Caco-2 (cell line): ENCODE measurements at places on chromosomes 2 and 18. TPM values are rescaled to one million over a fixed set of nuclear protein-coding genes. Genes with fewer than 3 reads are reported as not detected.

The GYPC gene
- total RNA-seq = not detected in 2 replicates

The SNTG2 gene
- total RNA-seq = not detected in 2 replicates

The PHLPP1 gene
- 20.1 and 20.5 TPM in 2 replicates for total RNA-seq

The SERPINB11 gene
- total RNA-seq = not detected in 2 replicates

The IL18R1 gene
- not detected in 2 replicates for total RNA-seq

The GALR1 gene
- total RNA-seq = not detected in 2 replicates

The C2orf92 gene
- 9.4 and 10.2 TPM in 2 replicates for total RNA-seq

DNA sequence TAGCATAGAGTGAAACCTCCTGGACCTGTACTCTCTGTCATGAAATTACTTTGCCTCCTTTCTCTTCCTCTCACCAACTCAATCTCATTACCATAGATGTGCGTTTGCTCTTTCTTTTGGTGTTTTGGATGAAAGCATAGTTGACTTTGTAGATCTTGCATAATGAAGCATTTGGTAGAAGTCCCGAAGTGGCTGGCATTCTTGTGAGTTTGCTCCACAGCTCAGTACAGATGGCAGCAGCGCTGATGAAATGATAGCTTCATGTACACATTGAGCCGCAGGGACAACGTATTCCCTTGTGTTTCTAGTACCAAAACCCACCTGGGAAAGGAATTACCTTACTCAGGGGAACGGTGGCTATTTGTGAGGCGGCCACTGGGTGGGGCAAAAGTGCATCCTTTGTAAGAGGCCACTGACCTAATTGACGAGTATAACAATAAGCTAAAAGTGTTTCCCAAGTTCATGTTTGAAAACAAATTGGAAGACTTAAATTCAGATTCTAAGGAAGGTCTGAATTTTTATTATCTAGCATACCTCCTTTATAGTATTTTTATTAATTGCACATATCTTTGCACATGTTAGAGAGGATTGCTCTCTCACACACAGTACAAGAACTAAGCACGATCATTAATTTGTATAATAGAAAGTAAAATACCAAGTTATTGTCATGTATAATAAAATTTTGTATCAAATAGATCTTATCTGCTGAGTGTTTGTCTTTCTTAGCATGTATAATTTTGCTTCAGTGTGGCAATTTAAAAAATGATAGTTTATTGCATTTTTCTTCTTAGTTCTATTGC is 25.4 kb upstream of the CDH7 start:
- no peaks in the 10 kb centered on the region for H3K36me3 ChIP-seq
- H3K4me3 ChIP-seq = no peak overlapping the region
- no peaks in the 10 kb centered on the region for H3K27me3 ChIP-seq
- no peaks in the 10 kb centered on the region for H3K4me1 ChIP-seq
- DNase-seq = peak; percentile 48
- no peak overlapping the region for H3K27ac ChIP-seq

DNA sequence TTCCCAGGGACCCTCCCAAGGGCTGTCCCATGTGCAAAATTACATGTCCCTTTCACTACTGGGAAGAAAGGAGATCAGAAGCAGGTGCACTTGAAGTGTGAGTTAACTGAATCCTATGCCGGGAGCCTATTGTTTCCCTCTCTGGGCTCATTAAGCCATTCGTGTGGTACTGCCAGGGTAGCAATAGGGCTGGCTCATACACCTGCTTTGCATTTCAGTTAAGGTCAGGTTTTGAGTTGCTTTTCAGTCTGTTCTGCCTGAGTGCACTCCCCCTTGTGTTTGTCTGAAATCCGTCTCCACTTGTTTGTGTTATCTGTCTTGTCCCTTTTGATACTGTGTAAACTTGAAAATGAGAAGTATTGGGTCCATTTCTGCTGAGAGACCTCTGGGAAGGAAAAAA is 1232.6 kb upstream of the NRXN1 start:
- H3K4me1 ChIP-seq = no peaks in the 10 kb centered on the region
- no peak overlapping the region for H3K4me3 ChIP-seq

DNA sequence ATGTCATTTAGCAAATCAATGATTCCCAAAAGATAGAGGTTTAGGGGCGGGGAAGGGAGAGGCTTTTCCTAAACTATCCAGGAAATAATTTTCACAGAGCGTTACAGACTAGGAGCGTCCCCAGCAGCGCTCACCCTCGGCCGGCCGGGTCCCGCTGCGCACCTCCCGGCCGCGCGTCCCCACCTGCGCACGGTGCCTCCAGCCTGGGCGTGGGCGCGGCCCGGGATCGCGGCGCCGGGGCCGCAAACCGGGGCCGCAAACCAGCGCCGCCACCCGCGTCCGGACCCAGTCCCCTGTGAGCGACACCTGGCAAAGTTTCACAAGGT is 684 bp upstream of the ZCCHC2 start:
- peak overlapping the region; percentile 67 for H3K4me3 ChIP-seq
- H3K27me3 ChIP-seq = no peaks in the 10 kb centered on the region
- no peak overlapping the region for H3K27ac ChIP-seq
- H3K4me1 ChIP-seq = peaks cover 7% of the 10 kb centered on the region
- H3K36me3 ChIP-seq = no peaks in the 10 kb centered on the region

DNA sequence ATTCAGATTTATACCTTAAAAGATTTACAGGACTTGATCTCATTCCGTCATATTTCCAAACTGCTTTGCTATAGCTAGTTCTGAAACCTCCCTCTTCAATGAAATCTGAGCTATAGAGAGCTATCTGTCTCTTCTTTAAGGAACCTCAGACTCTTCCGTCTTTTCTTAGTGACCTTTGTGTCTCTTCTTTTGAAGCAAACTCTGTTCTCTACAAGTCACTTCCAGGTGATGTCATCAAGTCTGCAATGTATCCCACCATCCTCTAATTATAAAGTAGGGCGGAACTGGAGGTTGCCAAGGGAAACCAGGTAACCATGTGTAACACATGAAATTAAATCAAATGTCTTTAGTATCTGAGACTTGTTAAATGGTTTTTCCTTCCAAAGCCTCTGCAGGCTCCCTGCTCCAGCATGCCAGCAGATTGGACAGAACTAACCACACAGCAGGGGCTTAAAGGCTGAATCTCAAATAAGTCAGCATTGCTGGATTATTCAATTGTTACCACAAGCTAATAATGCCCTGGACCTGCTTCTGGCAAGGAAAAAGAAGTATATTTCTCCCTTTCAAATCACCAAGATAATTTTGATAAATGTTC is 41.2 kb upstream of the PEX13 start:
- no peak overlapping the region for H3K27ac ChIP-seq
- DNase-seq = no peak
- H3K36me3 ChIP-seq = no peaks in the 10 kb centered on the region
- no peak overlapping the region for H3K4me3 ChIP-seq

GRCh38 chr2:241279828-241280227 is 35.6 kb downstream of the HDLBP start:
- DNase-seq = no peak
- H3K27ac ChIP-seq = peak overlapping the region; percentile 76
- H3K4me1 ChIP-seq = peaks cover 5% of the 10 kb centered on the region; the same call in 1 of the 2 replicates
- no peak overlapping the region for H3K4me3 ChIP-seq
- no peaks in the 10 kb centered on the region for H3K36me3 ChIP-seq

DNA sequence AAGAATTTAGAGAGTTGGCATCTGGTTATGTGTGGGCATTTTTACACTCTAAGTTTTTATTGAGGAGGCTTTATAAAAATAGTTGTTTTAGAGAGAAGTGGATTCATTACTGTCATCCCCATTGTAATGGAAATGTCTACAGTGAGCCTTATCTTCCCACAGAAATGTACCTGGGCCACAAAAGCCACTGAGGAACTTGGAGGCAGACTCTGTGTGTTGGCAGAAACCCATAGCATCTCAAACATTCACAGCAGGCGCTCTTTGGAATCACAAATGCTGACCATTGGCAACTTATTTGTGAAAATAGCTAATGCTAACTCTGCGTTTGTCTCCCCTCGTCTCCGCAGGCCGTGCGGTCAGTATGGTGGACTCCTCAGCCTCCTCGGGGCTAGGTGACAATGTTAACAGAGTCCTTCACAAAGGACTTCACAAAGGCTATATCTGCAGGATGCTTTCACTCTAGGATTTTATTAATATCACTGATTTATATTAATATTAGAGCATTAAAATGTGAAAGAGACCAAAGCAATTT is 689.1 kb upstream of the POU3F3 start:
- no peaks in the 10 kb centered on the region for H3K4me1 ChIP-seq
- H3K27ac ChIP-seq = no peak overlapping the region
- H3K27me3 ChIP-seq = no peaks in the 10 kb centered on the region

DNA sequence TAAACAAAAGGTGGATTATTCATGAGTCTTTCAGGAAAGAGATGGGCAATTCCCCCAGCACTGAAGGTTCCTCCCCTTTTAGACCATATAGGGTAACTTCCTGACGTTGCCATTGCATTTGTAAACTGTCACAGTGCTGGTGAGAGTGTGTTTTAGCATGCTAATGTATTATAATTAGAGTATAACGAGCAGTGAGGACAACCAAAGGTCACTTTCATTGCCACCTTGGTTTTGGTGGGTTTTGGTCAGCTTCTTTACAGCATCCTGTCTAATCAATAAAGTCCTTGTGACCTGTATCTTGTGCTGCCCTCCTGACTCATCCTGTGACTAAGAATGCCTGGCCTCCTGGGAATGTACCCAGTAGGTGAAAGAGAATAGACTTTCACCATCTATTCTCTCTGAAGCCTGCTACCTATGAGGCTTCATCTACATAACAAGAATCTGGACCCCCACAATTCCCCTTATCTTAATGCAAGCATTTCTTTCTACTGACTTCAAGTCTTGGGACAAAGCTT is 148.7 kb downstream of the CABLES1 start:
- no peak overlapping the region for H3K4me3 ChIP-seq
- H3K36me3 ChIP-seq = no peaks in the 10 kb centered on the region
- H3K4me1 ChIP-seq = peaks cover 7% of the 10 kb centered on the region; the same call in 1 of the 2 replicates
- peak; percentile 38 for DNase-seq

DNA sequence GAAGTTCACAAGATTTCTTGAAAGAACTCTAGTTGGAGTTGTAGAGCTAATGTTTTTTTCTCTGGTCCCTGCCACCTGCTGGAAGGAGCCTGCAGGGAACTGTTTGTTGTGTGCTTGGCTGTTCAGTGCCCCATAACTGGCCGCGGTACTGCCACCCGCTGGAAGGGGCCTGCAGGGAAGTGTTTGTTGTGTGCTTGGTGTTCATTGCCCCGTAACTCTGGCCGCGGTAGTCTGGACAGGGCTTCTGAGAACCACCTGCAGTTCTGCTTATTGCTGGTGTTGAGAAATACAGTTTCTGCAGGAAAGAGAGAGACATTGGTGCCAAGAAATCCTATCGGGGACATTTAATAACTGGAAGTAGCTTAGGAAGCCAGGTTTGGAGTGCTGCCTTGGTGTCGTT is 58.1 kb downstream of the AGAP1 start:
- peak; percentile 65 for DNase-seq
- no peaks in the 10 kb centered on the region for H3K36me3 ChIP-seq
- no peaks in the 10 kb centered on the region for H3K4me1 ChIP-seq
- H3K4me3 ChIP-seq = no peak overlapping the region

- no peak overlapping the region for H3K4me3 ChIP-seq
- H3K4me1 ChIP-seq = peaks cover 16% of the 10 kb centered on the region; the same call in 1 of the 2 replicates
- DNase-seq = no peak
- H3K36me3 ChIP-seq = no peaks in the 10 kb centered on the region
- no peaks in the 10 kb centered on the region for H3K27me3 ChIP-seq
- H3K27ac ChIP-seq = no peak overlapping the region
These were observed 58.3 kb downstream of the INSIG2 start for GRCh38 chr2:118146315-118147283.

GRCh38 chr2:44075541-44075940 is 79.8 kb upstream of the LRPPRC start:
- H3K4me1 ChIP-seq = peaks cover 5% of the 10 kb centered on the region; the same call in 1 of the 2 replicates
- DNase-seq = no peak
- no peaks in the 10 kb centered on the region for H3K36me3 ChIP-seq
- no peak overlapping the region for H3K27ac ChIP-seq
- H3K4me3 ChIP-seq = no peak overlapping the region

- H3K4me1 ChIP-seq = no peaks in the 10 kb centered on the region
- no peak overlapping the region for H3K27ac ChIP-seq
- no peak for DNase-seq
- no peak overlapping the region for H3K4me3 ChIP-seq
These were observed 797.2 kb downstream of the SATB2 start for GRCh38 chr2:198660501-198660900.

GRCh38 chr18:42025974-42026625 is 71.1 kb downstream of the PIK3C3 start:
- no peak overlapping the region for H3K27ac ChIP-seq
- H3K27me3 ChIP-seq = no peaks in the 10 kb centered on the region
- H3K4me3 ChIP-seq = no peak overlapping the region
- peaks cover 5% of the 10 kb centered on the region; the same call in 1 of the 2 replicates for H3K4me1 ChIP-seq

GRCh38 chr2:57598551-57598950 is 448.1 kb upstream of the VRK2 start:
- no peak for DNase-seq
- H3K36me3 ChIP-seq = no peaks in the 10 kb centered on the region
- H3K4me1 ChIP-seq = no peaks in the 10 kb centered on the region
- no peaks in the 10 kb centered on the region for H3K27me3 ChIP-seq
- no peak overlapping the region for H3K27ac ChIP-seq
- no peak overlapping the region for H3K4me3 ChIP-seq

- no peaks in the 10 kb centered on the region for H3K27me3 ChIP-seq
- H3K4me3 ChIP-seq = no peak overlapping the region
- no peaks in the 10 kb centered on the region for H3K4me1 ChIP-seq
- H3K36me3 ChIP-seq = no peaks in the 10 kb centered on the region
- no peak for DNase-seq
- H3K27ac ChIP-seq = no peak overlapping the region
These were observed 68.9 kb upstream of the BOD1L2 start for GRCh38 chr18:57077786-57078552.

GRCh38 chr18:36499938-36500337 is 202.4 kb downstream of the FHOD3 start:
- no peaks in the 10 kb centered on the region for H3K4me1 ChIP-seq
- no peaks in the 10 kb centered on the region for H3K36me3 ChIP-seq
- DNase-seq = no peak
- H3K27ac ChIP-seq = no peak overlapping the region
- no peak overlapping the region for H3K4me3 ChIP-seq
- H3K27me3 ChIP-seq = no peaks in the 10 kb centered on the region

- peak overlapping the region; percentile 60 for H3K27ac ChIP-seq
- H3K4me3 ChIP-seq = no peak overlapping the region
- DNase-seq = peak; percentile 60
- H3K4me1 ChIP-seq = peaks cover 10% of the 10 kb centered on the region; the same call in 1 of the 2 replicates
- no peaks in the 10 kb centered on the region; the same call in 1 of the 2 replicates for H3K27me3 ChIP-seq
These were observed 249.9 kb upstream of the RBBP8 start for GRCh38 chr18:22683196-22683676.

- H3K4me1 ChIP-seq = peaks cover 27% of the 10 kb centered on the region
- H3K27ac ChIP-seq = no peak overlapping the region
- H3K27me3 ChIP-seq = no peaks in the 10 kb centered on the region
- H3K4me3 ChIP-seq = no peak overlapping the region
- peak; percentile 82 for DNase-seq
- no peaks in the 10 kb centered on the region for H3K36me3 ChIP-seq
These were observed 30.3 kb downstream of the MAIP1 start for GRCh38 chr2:199985625-199986207.
